ENCODE measurements at places on chromosomes 2 and 18. TPM values are rescaled to one million over a fixed set of nuclear protein-coding genes. Genes with fewer than 3 reads are reported as not detected.

DNA sequence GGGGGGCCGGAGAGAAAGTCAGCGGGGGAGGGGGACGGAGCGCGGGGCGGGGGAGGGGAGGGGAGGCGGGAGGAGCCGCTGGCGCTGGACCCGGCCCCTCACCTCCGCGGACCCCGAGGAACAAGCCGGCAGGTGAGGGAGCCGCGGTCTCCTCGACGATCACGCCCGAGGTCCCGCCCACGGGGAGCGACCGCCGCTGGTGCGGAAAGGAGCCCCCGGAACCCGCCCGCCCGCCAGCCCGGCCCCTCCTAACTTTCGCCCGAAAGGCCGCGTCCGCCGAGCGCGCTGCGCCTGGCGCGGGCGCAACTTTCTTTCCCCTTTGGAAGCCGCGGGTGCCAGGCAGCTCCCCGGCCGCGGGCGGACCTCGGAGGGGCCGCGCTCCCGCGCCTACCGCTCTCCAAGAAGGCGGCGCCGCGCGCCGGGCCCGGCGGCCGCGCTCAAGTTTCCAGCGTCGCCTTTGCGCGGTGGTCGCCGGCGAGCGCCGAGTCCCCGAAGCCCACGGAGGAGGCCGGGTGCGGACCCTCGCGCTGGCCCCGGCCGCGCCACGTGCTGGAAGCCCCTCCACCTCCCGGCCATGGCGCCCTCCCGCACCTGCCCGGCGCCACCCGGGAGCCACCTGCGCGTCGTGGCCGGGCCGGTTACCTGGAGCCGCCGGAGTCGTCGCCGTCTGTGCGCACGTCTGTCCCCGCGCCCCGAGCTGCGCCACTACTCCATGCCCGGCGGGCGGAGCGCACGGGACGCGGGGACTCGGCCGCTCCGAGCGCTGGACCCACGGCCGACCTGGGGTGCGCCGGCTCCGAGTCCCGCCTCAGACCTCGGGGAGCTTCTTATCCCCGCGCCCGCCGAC lies at the start of gene ALKAL2:
ALKAL2 (minus strand) TSS at position 181 of the 847 bp plus-strand sequence. CDS start 256 bp downstream, outside the sequence.
- peak; percentile 42 for DNase-seq

- DNase-seq = no peak
Measured at GRCh38 chr18:55083461-55083860, 124.2 kb upstream of the CCDC68 start.

GRCh38 chr2:217279140-217279539 lies 419.3 kb upstream of the TNP1 start:
- no peak for DNase-seq

GRCh38 chr18:60122339-60122738 lies 222.5 kb downstream of the PMAIP1 start:
- no peak for DNase-seq

DNA sequence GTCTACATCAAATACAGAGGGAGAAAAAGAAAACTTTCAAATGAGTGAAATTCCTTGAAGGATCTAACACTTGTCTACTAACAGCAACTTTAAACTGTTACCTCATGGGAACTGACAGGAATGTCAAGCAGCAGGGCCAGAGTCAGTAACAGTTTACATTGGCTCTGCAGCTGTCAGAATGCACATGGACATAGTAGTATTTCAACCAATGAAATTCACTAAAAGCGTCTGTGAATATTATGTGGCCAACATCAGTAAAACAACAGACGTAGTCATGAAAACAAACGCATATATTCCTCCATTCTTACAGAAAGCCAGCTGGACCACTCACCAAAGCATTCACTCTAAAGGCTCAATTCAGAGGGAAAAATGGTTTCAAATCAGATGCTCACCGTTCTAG lies 79.3 kb upstream of the RNU4ATAC start:
- DNase-seq = no peak

GRCh38 chr2:36965206-36965605 lies 1.1 kb downstream of the STRN start:
- no peak for DNase-seq

DNA sequence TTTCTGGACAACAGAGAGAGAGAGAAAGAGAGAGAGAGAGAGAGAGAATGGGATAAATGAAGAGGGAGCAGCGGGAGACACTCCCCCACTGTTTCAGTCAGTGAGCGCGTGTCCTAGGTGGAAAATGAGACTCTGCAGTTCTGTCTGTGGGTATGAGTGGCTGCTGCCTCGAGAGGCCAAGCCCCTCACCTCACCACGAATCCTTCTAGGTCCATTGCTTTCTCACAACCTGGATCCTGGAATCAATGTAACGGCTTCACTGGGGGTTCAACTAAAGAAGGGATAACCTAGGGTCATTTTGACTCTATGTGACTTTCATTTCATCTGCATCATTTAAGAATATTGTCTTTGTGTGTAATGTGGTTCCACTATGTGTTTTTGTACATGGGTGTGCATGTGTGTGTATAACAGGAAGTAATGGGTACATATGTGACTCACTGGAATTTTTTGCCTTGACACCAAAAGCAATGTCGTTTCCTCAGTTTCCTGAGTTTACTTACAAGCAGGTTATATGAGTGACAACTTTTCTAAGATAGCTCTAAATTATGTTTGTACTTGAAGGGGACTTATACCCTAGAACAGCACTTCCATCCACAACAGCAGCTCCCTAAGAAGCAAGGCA lies 221.4 kb upstream of the TRIB2 start:
- no peak for DNase-seq

- DNase-seq = no peak
Measured at GRCh38 chr2:235908826-235909225, 259.4 kb downstream of the GBX2 start.

- peak; percentile 95 for DNase-seq
Measured at GRCh38 chr2:240513549-240514287, 44.1 kb downstream of the ANKMY1 start.

GRCh38 chr18:37435150-37435867 lies 130.3 kb downstream of the CELF4 start:
- no peak for DNase-seq

The CGREF1 gene
- total RNA-seq = 4.3 TPM

The TSPYL6 gene
- not detected for total RNA-seq
